ENCODE measurements at places on chromosomes 1 and 21.

DNA sequence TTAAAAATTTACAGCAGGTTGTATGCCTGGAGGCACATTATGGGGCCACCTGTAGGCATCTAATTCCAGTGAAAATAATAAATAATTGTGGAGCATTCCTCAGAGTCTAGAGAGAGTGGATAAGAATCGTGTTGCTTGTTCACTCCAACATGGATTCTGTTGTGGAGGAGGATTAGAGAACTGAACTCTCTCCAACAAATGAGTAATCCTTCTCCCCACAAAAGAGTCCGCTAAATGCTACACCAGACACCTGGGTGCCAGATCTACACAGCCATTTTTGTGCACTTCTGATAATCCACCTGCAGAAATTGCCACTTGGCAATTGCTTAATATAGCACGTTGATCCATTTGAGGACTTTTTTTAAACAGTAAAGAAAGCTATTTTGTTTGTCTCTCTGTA lies 113.7 kb upstream of the DPYD start:
- no peak for DNase-seq

- DNase-seq = no peak
Measured at GRCh38 chr1:75492011-75492410, 118.9 kb downstream of the SLC44A5 start.

- DNase-seq = no peak
Measured at GRCh38 chr1:220389634-220390033, 117.4 kb upstream of the RAB3GAP2 start.

- DNase-seq = no peak
Measured at GRCh38 chr1:109517337-109517736, 7.8 kb upstream of the AMIGO1 start.

DNA sequence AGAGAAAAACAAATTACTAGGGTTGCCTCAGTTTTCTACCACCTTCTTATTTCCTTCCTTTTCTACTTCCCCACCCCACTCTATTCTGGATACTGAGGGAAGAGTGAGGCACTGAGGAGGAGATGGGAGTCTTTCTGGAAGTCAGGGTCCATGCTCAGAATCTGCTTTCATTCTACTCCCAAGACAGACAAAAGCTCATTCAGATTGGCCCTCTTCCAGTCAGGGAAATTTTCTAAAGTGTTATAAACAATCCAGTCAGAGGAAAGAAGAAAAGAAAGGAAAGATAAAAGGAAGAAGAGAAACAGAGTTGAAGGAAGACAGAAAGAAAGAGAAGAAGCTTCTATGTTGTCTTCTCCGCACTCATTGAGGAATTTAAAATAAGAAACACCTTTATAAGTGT lies 228.6 kb downstream of the COP1 start:
- DNase-seq = peak; percentile 13

DNA sequence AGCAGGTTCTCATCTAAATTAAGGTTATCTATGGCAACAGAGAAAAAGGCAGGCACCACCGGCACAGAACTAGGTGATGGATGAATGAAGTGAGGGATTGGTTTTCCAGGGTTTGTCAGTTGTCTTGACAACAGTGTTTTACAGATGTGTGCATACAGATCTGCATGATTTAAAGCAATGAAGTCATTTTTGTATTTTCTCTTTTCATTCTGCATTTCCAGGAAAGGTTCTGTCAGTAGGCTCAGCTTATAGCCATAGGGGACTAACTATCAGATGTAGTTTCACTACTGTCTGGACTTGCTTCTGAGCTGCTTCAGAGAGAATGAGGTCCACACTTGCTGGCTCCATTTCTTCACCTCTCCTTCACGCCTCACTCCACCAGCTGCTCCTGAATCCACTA lies 98.2 kb upstream of the LMO4 start:
- DNase-seq = no peak

- no peak for DNase-seq
Measured at GRCh38 chr1:4762146-4762545, 107.7 kb downstream of the AJAP1 start.

- no peak for DNase-seq
Measured at GRCh38 chr1:28359592-28360239, 9.8 kb upstream of the PHACTR4 start.

DNA sequence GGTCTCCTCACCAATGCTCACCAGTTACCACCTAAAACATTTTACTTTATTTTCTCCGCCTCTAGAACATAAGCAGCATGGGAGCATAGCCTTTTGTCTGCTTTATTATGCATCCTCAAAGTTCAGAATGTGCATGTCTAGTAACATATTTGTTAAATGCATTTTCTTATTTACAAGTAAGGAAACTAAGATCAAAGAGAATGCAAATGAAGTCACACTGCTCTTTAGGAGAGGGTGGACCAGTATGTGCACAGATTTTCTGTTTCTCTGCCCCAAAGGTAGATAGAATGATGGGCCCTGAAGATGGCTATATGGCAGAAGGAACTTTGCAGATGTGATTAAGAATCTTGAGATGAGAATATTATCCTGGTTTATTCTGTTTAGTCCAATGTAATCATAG lies 9.7 kb upstream of the WARS2 start:
- no peak for DNase-seq

All from stromal cell of bone marrow (primary cell).